KG1 (cell line): ENCODE measurements at places on chromosomes 6 and 20.

- DNase-seq = no peak
These were observed 16.1 kb upstream of the GRM4 start for GRCh38 chr6:34161857-34162515.

- DNase-seq = no peak
These were observed 31.3 kb upstream of the LAMP5 start for GRCh38 chr20:9483131-9483530.

DNA sequence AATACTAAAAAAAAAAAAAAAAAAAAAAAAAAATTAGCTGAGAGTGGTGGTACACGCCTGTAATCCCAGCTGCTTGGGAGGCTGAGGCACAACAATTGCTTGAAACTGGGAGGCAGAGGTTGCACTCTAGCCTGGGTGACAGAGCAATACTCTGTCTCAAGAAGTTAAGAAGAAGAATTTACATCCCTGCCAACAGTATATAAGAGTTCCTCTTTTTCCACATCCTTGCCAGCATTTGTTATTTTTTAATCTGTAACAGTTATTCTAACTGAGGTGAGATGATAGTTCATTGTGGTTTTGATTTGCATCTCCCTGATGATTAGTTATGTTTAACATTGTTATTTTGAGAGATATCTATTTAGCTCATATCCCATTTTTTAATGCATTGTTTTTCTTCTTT, 20.3 kb upstream of the DYNLRB1 start:
- no peak for DNase-seq

DNA sequence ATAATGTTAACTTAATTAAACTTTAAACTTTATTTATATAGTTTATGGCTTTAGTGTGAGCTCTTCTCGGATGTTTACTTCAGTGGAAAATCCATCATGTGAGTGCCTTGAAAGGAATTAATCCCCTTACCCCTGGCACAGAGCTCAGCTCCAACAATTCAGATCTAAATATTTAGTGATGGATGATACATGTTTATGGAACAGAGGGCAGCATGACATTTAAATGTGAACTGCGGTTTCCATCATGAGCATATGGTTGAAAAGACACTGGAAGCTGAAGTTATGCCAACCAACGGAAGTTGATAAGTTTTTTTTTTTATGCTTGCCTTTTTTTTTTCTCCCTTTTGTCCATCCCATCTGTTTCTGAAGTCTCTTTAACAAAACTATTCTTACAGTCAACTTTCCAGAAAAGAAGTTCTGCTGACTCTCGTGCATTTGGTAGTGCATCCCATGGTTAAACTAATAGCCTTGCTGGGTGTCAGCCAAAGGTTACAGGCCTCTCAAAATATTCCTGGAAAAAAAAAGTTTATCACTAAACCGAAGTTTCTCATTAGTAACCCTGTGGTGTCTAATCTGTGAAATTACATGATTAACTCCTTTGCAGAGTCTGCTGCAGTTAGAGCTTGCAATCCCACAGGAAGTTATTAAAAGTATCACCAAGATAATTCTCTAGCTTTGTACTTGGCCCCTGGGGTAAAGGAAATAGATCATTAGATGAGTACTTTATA, 243.9 kb upstream of the TCF21 start:
- DNase-seq = no peak

DNA sequence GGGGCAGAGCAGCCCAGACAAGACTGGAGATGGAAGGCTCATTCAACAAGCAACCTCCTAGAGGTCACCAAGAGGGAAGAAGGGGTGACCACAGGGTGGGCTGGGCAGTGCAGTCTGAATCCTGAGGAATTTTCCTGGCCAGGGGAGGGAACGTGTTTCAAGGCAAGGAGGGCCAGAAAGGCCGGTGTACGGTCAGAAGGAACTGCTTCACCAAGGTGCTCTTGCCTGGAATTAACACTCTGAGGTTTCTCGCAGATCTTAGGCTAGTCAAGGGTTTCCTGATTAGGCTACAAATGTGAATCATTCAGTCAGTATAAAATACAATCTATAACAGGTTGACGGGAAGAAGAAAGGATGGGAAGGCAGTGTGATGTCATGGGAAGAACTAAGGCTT, 199.3 kb downstream of the LRFN2 start:
- no peak for DNase-seq

DNA sequence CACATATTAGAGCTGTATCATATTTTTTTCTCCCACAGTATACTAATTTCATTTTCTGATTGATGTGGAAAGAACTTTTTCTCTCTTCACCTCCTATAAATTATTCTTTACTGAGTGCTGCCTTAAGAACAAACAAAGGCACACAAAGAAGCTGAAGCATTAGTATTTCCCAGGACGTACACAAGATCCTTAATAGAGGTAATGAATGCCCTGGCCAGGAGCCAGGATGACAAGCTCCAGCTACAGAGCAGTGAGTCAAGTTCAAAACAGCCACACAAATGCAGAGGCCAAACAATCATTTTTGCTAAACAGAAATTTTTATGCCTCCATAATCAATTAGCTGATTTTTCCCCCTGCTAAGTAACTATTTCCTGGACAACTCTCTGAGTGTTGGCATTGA, 639.6 kb downstream of the EPHA7 start:
- no peak for DNase-seq

DNA sequence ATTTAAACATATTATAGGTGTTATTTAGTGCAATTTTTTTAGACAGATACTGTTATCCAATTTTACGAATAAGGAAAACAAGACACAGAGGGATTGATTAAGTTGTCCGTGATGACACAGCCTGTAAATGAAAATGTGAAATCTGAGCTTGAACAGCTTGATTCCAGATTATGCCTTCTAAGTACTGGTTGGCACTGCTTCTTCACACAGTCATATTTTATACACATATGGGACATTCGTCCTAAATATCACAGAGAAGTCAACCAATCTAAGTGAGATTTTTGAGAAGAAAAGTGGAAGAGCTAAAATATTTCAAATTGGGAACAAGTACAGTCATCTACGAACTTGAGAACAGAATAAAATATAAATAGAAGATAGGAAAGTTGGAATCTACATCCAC, 756.3 kb downstream of the BCKDHB start:
- no peak for DNase-seq

- DNase-seq = no peak
These were observed 9.8 kb downstream of the RIMS4 start for GRCh38 chr20:44800391-44801046.

GRCh38 chr20:14677455-14677854, 340.0 kb upstream of the FLRT3 start:
- no peak for DNase-seq

GRCh38 chr6:98657764-98658163, 176.6 kb upstream of the POU3F2 start:
- peak; percentile 26 for DNase-seq
